ENCODE measurements at places on chromosomes 2 and 18. TPM values are rescaled to one million over a fixed set of nuclear protein-coding genes. Genes with fewer than 3 reads are reported as not detected.

DNA sequence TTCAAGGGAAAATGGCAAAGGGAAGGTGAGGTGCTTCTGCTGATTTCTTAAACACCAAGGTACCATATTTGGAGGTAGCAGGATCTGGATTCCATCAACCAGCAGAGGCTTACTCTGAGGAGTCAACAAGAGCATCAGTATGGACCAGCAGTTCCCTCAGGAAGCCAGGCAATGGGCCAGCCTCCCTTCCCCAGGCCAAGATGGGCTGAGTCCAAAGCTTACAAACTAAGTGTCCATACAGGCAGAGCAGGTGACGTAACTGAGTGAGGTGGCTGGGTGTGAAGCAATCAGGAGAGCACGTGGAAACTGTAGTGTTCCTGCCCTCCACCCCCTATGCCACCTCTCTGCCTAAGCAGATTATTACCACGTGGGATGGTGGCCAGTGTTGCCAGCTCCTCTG is 134.2 kb upstream of the HNRNPA3 start:
- H3K4me1 ChIP-seq: no peaks in the 10 kb centered on the region
- H3K4me3 ChIP-seq: no peak overlapping the region
- H3K27ac ChIP-seq: no peak overlapping the region
- DNase-seq: no peak

DNA sequence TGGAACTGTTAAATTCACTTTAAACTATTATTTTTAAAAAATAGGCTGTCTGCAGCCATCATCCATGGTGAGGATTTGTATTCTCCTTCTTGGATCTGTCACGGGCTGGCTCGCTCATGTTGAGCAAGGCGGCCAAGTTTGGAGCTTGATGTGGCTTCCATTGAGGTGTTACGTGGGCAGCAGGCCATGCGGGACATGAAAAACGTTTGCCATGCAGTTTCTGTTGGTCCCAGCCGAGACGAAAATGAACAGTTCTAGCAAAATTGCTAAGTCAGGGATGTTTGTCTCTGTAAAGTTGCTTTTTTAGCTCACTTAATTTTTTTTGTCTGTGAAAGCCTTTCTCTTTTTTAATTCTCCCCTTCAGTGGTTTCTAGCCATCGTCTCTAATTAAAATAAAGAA is 70.2 kb upstream of the MGAT5 start:
- no peaks in the 10 kb centered on the region for H3K27me3 ChIP-seq
- peaks cover 22% of the 10 kb centered on the region for H3K4me1 ChIP-seq
- DNase-seq: no peak
- H3K36me3 ChIP-seq: no peaks in the 10 kb centered on the region
- no peak overlapping the region for H3K27ac ChIP-seq
- no peak overlapping the region for H3K4me3 ChIP-seq

GRCh38 chr2:2579814-2580213 is 248.7 kb upstream of the MYT1L start:
- no peak overlapping the region for H3K4me3 ChIP-seq
- H3K27ac ChIP-seq: no peak overlapping the region
- DNase-seq: no peak
- no peaks in the 10 kb centered on the region for H3K4me1 ChIP-seq

DNA sequence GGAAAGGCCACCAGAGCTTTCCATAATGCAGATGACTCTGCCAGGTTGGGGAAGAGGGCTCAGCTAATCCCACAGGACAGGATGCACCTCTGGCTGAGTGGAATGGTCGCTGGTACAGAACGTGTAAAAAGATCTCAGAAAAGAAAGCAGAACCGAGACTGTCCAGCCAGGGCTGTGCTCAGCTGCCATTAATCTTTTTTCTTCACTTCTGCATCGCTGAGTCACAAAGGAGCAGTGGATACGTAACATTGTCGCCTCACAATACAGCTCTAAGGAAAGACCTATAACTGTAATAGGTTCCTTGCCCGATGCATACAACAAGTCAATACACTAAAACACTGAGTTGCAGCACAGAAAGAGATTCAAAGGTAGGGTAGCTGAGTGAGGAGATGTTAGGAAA is 354.2 kb downstream of the EN1 start:
- H3K27ac ChIP-seq: no peak overlapping the region
- H3K27me3 ChIP-seq: no peaks in the 10 kb centered on the region
- no peaks in the 10 kb centered on the region for H3K36me3 ChIP-seq
- no peak overlapping the region for H3K4me3 ChIP-seq

GRCh38 chr2:43391878-43392215 is 165.4 kb upstream of the ZFP36L2 start:
- no peaks in the 10 kb centered on the region for H3K27me3 ChIP-seq
- H3K4me1 ChIP-seq: peaks cover 11% of the 10 kb centered on the region
- DNase-seq: no peak
- no peak overlapping the region for H3K27ac ChIP-seq
- H3K4me3 ChIP-seq: no peak overlapping the region

GRCh38 chr2:68088940-68089339 is 26.1 kb upstream of the C1D start:
- no peak for DNase-seq
- H3K27ac ChIP-seq: no peak overlapping the region
- no peaks in the 10 kb centered on the region for H3K4me1 ChIP-seq
- no peak overlapping the region for H3K4me3 ChIP-seq
- no peaks in the 10 kb centered on the region for H3K27me3 ChIP-seq

GRCh38 chr2:123853161-123853560 is 171.9 kb upstream of the CNTNAP5 start:
- no peak for DNase-seq
- H3K27me3 ChIP-seq: no peaks in the 10 kb centered on the region
- H3K27ac ChIP-seq: no peak overlapping the region
- no peaks in the 10 kb centered on the region for H3K4me1 ChIP-seq

Gene TDRD15
- not detected for total RNA-seq

Gene GMPPA
- total RNA-seq: 22.4 TPM

- H3K36me3 ChIP-seq: no peaks in the 10 kb centered on the region
- peak; percentile 30 for DNase-seq
- no peak overlapping the region for H3K27ac ChIP-seq
- no peaks in the 10 kb centered on the region for H3K27me3 ChIP-seq
- H3K4me1 ChIP-seq: no peaks in the 10 kb centered on the region
Measured at GRCh38 chr2:83340424-83340823, 1118.7 kb downstream of the SUCLG1 start.

DNA sequence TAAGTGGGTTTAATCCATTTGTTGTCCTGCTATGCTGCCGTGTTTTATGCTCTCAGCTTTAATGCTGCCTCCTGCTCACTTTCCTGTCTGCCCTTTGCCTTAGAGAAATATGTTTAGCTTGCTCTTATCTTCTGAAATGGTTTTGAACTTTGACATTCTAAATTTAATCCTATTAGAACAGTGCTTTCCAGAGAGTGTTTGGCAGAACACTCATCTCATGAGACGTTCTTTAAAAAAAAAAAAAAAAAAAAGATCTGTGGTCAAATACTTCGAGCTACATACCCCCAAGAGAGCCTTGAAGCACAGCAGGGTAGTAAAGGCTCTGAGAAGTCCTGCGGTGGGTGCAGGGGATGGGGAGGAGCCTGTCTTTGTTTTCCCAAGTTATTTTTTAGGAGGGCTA is 161.3 kb downstream of the SPP2 start:
- no peak overlapping the region for H3K4me3 ChIP-seq
- no peak overlapping the region for H3K27ac ChIP-seq
- no peaks in the 10 kb centered on the region for H3K27me3 ChIP-seq
- DNase-seq: no peak
- H3K4me1 ChIP-seq: peaks cover 10% of the 10 kb centered on the region

Gene CXCR1
- 0.51 TPM for total RNA-seq

GRCh38 chr2:27137322-27137935 is 1.8 kb downstream of the PRR30 start:
- H3K4me3 ChIP-seq: no peak overlapping the region
- H3K4me1 ChIP-seq: peaks cover 13% of the 10 kb centered on the region
- no peaks in the 10 kb centered on the region for H3K27me3 ChIP-seq
- H3K27ac ChIP-seq: no peak overlapping the region
- no peak for DNase-seq

Gene ADAM23
- 2.5 TPM for total RNA-seq

DNA sequence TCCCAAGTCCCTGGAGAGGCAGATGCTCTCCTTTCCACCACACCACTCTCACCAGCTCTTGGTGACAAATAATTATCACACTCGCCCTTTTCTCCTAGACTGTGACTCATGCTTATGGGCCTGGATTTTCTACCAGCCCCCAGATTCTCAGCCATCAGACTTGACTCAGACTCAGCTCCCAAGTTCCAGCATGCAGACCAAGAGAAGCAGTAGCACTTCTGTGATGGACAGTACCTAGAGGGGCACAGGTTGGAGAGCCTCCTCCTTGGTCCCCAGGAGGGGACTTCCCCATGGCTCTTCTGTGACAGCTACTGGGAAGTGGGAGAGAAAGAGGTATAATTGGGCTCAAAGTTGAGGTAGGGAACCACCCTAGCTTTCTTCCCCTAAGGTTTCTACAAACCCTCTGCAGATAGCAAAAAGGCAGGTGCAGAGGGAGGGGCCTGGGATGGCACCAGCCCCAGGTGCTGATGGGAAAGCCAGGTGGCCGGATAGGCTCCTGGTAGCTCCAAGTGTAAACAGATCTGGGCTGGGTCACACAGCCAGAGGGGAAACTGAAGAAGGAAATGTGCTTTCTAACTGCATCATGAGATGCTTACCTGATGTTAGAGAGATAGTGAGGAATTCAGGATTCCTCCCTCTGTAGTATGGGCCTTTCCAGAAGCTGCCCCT is 4.1 kb downstream of the TCF23 start:
- no peak for DNase-seq
- no peaks in the 10 kb centered on the region for H3K4me1 ChIP-seq
- H3K4me3 ChIP-seq: no peak overlapping the region
- no peaks in the 10 kb centered on the region for H3K36me3 ChIP-seq
- no peak overlapping the region for H3K27ac ChIP-seq

Gene CD8A
- total RNA-seq: 2.2 TPM

GRCh38 chr2:88187038-88187676 is 17.0 kb downstream of the THNSL2 start:
- H3K4me3 ChIP-seq: no peak overlapping the region
- H3K27me3 ChIP-seq: no peaks in the 10 kb centered on the region
- H3K36me3 ChIP-seq: no peaks in the 10 kb centered on the region

GRCh38 chr2:115194623-115195022 is 752.2 kb downstream of the DPP10 start:
- DNase-seq: no peak
- no peak overlapping the region for H3K4me3 ChIP-seq
- H3K27me3 ChIP-seq: no peaks in the 10 kb centered on the region
- H3K27ac ChIP-seq: no peak overlapping the region
- H3K36me3 ChIP-seq: no peaks in the 10 kb centered on the region

DNA sequence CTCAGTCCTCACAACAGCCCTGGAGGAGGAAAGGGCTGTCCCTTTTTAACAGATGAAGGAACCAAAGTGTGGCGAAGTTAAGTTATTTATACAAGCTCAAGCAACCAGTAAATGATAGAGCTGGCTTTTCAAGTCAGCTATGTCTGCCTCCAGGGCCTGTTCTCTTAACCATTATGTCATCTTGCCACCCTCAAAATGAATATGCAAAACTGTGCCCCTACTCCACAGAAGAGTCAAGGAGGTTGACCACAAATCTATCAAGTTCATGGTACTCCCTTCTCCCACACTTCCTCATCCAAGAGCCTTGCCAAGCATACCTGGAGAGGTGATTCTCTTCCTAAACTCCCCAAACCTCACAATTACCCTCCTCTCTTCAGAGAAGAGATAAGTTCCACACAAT is 37.3 kb upstream of the CREB1 start:
- no peak for DNase-seq
- H3K27ac ChIP-seq: no peak overlapping the region

Gene DNAJC27
- 16.1 TPM for total RNA-seq

DNA sequence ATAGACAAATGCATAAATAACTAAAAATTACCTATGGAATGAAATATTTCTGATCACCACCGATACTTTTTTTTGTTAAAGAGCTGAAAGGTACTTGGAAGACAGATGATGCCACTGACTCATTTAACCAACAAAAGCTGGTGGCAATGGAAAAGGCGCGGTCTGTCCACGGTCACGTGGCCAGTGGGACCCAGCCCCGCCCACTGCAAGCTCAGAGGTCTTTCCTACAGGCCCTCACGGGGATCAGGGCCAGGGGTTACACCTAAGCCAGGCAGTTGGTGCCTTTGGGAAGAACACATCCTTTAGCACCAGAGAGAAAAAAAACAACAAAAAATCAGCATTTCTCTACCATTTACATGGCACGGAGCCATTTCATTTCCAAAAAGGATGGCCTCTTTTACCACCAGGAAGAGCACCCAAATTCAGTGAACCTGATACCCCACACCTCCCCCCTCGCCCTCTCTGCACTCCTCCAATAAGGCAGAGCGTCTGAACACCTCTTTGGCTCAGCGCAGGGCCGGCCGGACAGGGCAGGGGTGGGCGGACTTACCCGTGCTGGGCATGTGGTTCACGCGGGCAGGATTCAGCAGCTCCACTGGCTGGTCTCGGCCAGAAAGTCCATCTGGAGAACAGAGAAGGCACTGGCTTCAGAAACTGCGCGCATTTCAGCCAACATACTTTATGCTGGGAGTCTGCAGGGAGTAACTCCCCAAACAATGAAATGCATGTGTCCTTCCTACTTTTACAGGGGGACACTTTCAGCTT is 164.6 kb downstream of the HDAC4 start:
- no peaks in the 10 kb centered on the region for H3K27me3 ChIP-seq
- no peak for DNase-seq
- H3K36me3 ChIP-seq: no peaks in the 10 kb centered on the region
- H3K4me3 ChIP-seq: no peak overlapping the region
- H3K4me1 ChIP-seq: peaks cover 18% of the 10 kb centered on the region

Gene DSG4
- total RNA-seq: not detected

Gene SLC4A5
- total RNA-seq: 14.8 TPM

DNA sequence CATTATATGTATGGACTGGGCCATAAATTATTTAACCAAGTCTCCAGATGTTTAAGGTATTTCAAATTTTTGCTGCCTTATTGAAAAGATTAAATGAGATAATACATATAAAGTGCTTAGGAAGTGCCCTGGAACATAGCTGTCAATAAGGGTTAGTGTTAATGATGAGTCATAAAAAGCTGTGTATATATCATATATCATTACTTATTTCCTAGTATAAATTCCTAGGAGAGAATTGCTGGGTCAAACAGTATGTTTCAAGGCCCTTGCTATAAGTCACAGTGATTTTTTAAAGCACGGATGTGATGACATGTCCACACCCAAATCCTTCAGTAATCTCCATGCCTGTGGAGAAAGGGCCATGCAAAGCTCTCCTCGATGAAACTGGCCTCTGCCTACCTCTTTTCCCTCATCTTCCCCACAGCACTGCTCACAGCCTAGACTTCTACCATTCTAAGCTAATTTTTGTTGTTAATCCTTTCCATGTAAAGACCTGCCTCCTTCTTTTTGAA is 8.5 kb downstream of the ZNF2 start:
- H3K4me3 ChIP-seq: no peak overlapping the region
- H3K4me1 ChIP-seq: no peaks in the 10 kb centered on the region
- no peaks in the 10 kb centered on the region for H3K27me3 ChIP-seq
- no peaks in the 10 kb centered on the region for H3K36me3 ChIP-seq
- no peak overlapping the region for H3K27ac ChIP-seq
- no peak for DNase-seq

- no peak overlapping the region for H3K27ac ChIP-seq
- no peaks in the 10 kb centered on the region for H3K4me1 ChIP-seq
- no peaks in the 10 kb centered on the region for H3K27me3 ChIP-seq
- H3K36me3 ChIP-seq: no peaks in the 10 kb centered on the region
- DNase-seq: no peak
Measured at GRCh38 chr2:52292801-52293200, 1260.9 kb upstream of the NRXN1 start.

GRCh38 chr2:53445383-53446070 is 322.1 kb upstream of the CHAC2 start:
- no peak overlapping the region for H3K27ac ChIP-seq
- no peaks in the 10 kb centered on the region for H3K4me1 ChIP-seq
- no peak overlapping the region for H3K4me3 ChIP-seq
- no peak for DNase-seq

Gene MSGN1
- not detected for total RNA-seq

- H3K4me3 ChIP-seq: no peak overlapping the region
- no peak for DNase-seq
- no peaks in the 10 kb centered on the region for H3K36me3 ChIP-seq
Measured at GRCh38 chr2:179626261-179626660, 235.2 kb downstream of the ZNF385B start.
